ENCODE measurements at places on chromosomes 7 and 10.

DNA sequence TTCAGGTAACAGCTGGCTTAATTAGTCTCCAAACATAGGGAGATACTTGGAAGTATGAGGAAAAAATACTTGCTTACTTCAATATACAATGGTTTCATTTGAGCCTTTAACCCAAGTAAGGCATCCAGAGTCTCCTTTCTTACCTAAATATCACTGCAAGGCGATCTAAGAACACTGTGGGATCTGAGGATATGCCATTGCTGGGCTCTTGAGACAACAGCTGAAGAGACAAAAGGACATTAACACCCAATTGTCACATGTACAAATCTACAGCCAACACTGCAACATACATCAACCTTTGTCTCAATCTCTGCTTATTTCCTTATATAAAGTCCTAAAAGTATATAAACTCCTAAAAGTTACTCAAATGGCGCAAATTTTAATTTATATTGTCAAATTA is 44.4 kb downstream of the IRF5 start:
- no peak for DNase-seq

DNA sequence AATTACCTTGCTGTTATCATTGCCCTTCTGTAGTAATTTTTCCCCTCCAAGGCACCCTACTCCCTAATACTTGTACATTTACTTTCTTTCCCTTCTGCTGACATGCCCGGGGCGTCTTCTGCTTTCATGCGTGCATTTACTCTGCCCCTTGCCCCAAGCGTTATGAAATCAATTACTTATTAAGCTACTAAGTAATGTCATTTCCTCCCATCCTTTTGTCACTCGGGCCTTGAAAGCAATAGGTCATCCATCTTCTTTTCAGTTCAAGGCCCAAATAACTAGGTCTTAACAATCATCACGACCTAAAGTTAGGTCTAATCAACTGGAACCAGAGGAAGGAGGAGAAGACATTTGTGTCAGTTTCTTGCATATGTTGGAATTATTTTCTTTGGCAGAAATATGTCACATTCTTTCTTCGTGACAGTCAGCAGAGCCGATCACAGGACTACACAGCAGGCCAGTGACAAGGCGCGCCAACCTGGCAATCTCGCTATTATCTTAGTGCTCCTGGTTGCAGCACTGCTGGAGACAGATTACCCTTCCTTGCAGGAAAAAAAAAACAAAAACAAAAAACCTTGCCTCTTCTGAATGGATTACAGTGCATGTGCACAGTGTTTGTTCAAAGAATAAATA is 179.2 kb downstream of the RELN start:
- no peak for DNase-seq

DNA sequence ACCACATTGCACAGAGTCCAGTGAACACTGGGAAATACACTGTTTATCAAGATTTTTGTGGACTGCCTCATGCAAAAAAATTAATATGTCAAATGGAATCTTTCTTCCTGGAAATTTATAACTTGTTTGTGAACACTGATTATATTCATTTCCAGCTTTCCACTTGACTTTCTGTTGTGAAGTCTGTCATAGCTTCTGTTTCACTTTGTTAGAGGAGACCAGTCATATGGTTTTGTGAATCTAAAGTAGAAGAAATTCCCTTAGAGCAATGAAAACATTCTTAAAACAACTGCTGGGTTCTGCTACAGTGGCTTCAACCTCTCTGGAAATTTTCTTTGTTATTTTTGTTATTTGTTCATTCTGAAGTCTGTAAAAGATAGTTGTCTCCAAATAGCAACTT is 349.5 kb upstream of the NFE2L3 start:
- DNase-seq: no peak

DNA sequence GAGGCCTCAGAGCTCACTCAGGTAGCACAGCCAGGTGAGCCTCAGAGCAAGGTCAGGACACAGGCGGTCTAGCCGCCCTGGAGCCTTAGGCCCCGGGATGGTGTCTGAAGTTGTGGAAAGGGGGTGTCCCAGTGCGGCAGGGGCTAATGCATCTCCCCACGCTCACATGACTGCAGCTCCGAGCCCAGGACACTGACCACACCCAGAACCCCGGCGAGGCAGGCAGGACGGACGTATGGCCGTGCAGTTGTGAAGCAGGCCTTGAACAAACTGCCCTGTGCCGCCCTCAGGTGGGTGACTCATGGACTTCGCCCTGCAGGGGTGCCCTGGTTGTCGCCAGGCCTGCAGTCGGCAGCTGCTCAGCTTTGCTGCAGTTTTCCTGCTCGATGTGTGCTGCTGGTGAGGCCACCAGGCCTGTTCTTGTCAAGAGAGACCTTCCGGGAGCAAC is 5.0 kb upstream of the PRKAR1B start:
- DNase-seq: no peak

GRCh38 chr7:26667514-26668133 is 196.8 kb downstream of the SKAP2 start:
- DNase-seq: peak; percentile 91

- no peak for DNase-seq
Measured at GRCh38 chr10:103560886-103561285, 67.4 kb downstream of the NEURL1 start.

DNA sequence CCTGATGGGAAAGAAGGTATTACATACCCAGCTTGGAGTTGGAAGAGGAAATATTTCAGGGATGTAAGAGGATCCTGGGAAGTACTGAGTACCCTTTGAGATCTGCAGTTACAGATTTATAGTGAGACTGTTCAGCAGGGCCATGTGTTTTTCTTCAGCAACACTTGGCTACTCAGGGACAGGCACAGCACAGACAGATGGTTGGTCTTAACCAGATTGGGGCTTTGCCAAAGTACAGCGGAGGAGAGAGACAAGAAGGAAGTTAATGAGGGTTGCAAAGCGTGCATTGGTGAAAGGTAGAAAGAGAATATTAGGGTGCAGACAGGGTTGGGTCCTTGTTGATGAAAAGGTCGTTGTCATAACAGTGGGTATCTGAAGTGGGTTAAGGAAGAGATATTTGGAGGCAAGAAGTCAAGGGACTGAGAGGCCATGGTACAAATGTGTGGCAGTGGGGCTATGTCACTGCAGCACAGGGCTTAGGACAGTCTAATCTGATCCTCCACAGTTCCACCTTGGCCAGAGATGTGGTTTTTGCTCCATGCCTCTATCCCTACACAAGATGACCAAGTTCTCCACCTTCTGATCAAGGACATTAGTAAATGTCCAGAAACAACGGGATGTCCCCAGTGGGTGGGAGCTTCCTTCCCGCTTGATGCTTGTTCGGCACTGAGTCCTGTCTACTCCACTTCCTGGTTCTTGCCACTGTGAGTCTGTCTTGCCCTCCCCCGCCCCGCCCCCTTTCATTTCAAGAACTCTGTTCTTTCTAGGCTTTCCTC is 18.9 kb upstream of the DNAJC1 start:
- peak; percentile 48 for DNase-seq

DNA sequence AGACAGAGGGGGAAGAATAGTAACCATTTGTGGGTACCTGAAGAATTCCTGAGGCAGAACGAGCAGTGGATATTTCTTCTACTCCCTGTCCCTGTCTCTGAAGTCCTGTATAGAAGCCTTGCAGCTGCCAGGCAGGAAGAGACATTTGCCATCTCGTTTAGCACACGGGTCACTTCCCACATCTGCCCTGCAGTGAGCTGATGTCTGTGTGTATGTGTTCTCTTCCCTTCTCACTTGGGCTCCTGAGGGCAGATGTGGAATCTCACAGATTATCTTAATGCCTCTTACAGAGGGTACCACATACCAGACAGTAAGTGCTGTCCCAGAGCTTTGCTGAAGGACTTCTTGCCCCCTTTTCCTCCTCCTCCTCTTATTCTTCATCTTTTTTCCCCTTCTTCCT is 14.1 kb upstream of the TRPV6 start:
- DNase-seq: no peak

GRCh38 chr7:69653806-69654205 is 55.5 kb downstream of the AUTS2 start:
- DNase-seq: no peak

DNA sequence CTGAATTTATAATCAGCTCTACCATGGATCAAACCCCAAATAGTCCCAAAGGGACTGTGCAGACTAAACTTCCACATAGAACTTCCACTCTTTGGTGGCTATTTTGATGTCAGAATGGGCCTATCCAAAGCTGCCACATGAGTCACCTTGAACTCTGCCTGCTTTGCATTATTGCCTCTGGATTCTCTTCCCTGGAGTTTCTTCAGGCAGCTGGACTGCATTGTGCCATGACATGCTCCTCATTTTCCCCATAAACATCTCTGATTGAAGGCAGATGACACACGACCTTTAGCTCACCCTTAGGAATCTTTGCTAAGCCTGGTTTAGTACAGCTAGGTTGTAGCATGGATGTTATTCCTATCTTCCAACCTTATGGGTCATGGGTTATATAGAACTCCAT is 251.7 kb downstream of the FZD1 start:
- DNase-seq: no peak

DNA sequence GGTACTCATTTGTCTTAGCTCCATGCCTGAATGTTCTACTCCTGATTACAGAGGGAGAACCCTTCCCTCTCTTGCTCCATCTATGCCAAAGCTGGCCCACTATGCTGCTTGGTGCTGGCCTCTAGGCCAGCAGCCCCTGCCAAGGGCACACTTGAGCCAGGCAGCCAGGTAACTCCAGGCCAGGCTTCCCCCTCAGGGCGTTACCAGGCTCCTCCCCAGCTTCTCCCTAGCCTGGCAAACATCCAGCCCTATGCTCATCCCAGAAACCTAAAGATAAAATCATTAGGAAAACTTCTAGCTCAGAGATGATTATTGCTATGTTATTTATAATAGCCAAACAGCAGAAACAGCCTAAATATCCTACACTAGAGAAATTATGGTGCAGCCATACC is 103.7 kb downstream of the KCNMA1 start:
- DNase-seq: no peak

DNA sequence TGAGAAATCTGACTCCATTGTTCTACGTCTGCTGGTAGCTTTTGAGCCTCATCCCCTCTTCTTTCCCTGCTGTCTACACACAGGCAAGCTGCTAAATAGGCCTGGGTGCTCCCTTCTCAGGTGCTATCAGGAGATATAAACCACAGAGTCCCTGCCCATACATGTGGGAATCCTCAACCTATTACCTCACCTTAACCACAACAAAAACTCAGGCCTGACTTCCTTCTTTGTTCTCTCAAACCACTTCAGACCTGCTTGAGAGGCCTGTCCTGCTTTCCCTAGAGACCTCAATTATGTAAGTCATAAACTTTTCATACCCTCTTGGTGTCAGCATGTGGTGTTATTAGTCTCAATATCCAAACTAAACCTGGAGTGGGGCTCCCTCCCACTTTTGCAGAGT is 75.0 kb upstream of the MAGI2 start:
- DNase-seq: no peak

DNA sequence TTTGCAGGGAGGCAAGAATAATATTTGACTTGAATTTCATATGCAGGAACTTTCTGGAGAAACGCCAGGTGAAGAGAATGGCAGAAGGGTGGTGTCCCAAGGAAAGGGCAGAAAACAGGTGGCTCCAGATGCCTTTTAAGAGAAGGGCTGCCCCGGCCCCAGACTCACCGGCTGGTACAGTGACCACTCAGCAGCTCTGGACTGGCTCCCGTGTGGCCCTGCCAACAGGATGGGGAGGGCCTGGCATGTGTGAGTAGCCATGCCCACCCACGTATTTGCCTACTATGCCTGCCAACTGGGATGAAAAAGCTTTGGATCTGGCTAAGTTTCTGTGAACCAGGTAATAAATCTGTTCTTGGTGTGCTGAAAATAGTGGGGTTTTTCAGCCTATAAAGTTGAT is 159.5 kb downstream of the PRKAG2 start:
- no peak for DNase-seq

DNA sequence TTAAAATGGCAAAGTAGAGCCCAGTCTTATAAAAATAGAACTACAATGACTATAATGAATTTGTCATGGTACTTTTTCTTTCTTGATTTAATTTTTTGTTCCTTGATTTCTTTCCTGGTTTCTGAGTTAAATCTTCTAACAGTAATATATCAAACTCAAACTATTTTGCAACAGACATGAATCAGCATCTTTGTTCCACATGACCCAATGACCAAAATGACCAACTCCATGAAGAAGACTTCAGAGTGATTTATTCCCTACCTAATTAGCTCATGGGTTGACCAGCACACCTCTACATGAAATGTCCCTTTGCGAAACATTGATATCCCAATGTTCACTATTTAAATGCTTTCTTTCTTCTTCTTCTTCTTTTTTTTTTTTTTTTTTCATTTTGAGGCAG is 30.9 kb downstream of the NMT2 start:
- DNase-seq: peak; percentile 47

DNA sequence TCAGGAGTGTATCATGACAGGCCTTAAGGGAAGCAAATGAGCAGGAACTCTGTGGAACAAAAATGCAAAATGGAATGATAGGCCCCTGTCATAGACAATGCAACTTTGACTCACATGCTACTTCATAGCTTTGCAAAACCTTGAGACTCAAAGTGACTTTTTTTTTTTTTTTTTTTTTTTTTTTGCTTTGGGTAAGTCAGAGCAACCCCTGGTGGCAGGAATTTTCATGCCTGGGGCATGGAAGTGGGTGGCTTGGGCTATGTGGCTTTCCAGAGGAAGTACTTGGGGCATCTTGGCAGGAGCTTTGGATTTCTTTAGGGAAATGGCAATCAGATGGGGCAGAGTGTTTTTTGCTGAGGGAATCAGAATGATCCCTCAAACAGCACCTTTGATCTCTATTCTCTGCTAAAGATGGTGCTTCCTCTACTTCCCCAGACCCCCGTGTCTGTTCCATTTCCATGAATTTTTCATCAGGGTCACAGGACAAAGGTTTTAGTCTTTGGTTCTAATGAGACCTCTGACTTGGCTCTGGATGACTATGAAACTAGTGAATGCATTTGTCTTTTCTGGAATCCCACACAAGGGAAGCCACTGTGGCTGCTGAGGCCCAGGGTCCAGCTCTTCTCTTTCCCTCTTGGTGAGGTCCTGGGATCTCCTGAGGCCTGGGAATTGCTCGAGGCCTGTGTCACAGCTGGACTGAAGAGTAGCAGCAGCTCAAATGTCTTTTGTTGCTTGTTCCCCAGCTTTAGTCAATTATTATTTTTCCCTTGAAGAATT is 62.8 kb downstream of the TACC2 start:
- peak; percentile 75 for DNase-seq

DNA sequence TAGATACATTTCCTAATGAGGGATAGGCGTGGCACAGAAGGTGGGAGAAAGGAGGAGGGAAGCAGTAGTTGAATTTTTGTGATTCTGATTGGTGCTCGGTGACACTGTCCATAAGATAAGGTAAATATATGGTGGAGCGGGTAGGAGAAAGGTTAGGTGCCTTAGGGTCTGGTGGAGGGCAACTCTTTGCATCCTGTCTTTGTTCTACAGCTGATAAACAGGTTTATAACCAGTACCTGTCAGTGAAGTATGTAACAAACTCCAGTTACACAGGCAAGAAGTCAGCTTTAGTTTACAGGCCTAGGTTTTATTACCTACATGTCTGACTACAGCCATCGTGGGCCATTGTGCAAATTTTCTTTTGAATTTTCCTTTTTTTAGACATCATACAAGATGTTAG is 10.9 kb upstream of the FAM180A start:
- no peak for DNase-seq

- DNase-seq: no peak
Measured at GRCh38 chr10:29920408-29921070, 138.8 kb downstream of the JCAD start.

GRCh38 chr7:74657692-74658177 is at the start of gene GTF2I:
TSS of gene GTF2I (plus strand) at chr7:74657718. CDS start at chr7:74689129, 31,411 bp downstream.
- no peak for DNase-seq

- no peak for DNase-seq
Measured at GRCh38 chr10:96089670-96090462, 40.2 kb upstream of the ZNF518A start.

- DNase-seq: no peak
Measured at GRCh38 chr7:22419488-22419887, 62.5 kb upstream of the RAPGEF5 start.
